ENCODE measurements at places on chromosomes 16 and 17. TPM values are rescaled to one million over a fixed set of nuclear protein-coding genes. Genes with fewer than 3 reads are reported as not detected.

Gene ALOXE3
- total RNA-seq = 8.0 TPM

Gene DPEP2
- total RNA-seq = not detected

Gene LGALS9B
- total RNA-seq = not detected

Gene LDAF1
- total RNA-seq = 21.2 TPM

Gene SPATA32
- 0.22 TPM for total RNA-seq

Gene C17orf78
- total RNA-seq = not detected

Gene CCL16
- not detected for total RNA-seq

Gene COG8
- total RNA-seq = 27.6 TPM

Gene SDR42E1
- 1.4 TPM for total RNA-seq

Gene NOG
- total RNA-seq = 1.2 TPM

Gene HS3ST3B1
- total RNA-seq = 0.42 TPM

Gene SPNS3
- total RNA-seq = 0.06 TPM

Gene CTDNEP1
- total RNA-seq = 226 TPM

Gene TMIGD1
- total RNA-seq = not detected

Gene ASPHD1
- 30.7 TPM for total RNA-seq

Gene SPATA22
- total RNA-seq = not detected

Gene SMTNL2
- 0.36 TPM for total RNA-seq

Gene RPS2
- total RNA-seq = 5,639 TPM

Gene TEKT3
- total RNA-seq = not detected

Gene TVP23A
- total RNA-seq = 0.11 TPM

Gene ABCC12
- 0.09 TPM for total RNA-seq

Gene E2F4
- 99.3 TPM for total RNA-seq

Gene NPIPA8
- 1.6 TPM for total RNA-seq

Gene FBXW10
- 1.7 TPM for total RNA-seq

Gene RTN4RL1
- total RNA-seq = 3.4 TPM

Gene KRTAP4-4
- not detected for total RNA-seq

Gene TMEM106A
- 0.82 TPM for total RNA-seq

Gene CRYBA1
- total RNA-seq = not detected

Gene CCDC182
- total RNA-seq = not detected

Gene HOXB7
- 33.6 TPM for total RNA-seq

Gene PPP1R27
- total RNA-seq = 0.10 TPM

Gene TSPAN10
- 5.5 TPM for total RNA-seq
